ENCODE measurements at places on chromosomes 16 and 17. TPM values are rescaled to one million over a fixed set of nuclear protein-coding genes. Genes with fewer than 3 reads are reported as not detected.

The DCAKD gene
- total RNA-seq, result 44.1 TPM

- no peak for DNase-seq
Measured at GRCh38 chr17:17812211-17813054, 24.4 kb downstream of the SREBF1 start.

DNA sequence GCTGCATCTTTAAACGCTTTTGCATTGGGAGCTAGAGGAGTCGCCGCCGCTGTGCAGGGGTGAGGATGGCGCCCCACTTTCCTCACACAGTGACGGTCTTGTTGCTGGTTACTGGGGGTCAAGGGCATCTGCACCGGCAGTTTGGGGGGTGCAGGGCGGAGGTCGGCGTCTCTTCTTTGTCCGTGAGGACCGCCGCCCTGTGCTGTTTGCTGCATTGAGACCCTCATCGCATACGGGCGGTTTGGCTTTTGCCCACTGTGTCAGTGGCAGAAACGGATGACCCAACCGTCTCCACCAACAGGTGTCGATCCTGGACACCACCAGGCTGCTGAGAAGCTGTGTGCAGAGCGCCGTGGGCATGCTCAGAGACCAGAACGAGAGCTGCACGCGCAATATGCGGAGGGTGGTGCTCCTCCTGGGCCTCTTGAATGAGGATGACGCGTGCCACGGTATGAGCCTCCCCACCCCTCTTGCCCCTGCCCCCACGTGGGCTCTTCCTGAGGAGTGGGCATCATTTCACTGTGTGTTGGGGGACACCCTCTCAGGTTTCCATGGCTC is 61.2 kb upstream of the ENDOV start:
- DNase-seq, result no peak

- no peak for DNase-seq
Measured at GRCh38 chr17:76738468-76738850, 540 bp downstream of the MFSD11 start.

The KRT17 gene
- 45.8 TPM for total RNA-seq

DNA sequence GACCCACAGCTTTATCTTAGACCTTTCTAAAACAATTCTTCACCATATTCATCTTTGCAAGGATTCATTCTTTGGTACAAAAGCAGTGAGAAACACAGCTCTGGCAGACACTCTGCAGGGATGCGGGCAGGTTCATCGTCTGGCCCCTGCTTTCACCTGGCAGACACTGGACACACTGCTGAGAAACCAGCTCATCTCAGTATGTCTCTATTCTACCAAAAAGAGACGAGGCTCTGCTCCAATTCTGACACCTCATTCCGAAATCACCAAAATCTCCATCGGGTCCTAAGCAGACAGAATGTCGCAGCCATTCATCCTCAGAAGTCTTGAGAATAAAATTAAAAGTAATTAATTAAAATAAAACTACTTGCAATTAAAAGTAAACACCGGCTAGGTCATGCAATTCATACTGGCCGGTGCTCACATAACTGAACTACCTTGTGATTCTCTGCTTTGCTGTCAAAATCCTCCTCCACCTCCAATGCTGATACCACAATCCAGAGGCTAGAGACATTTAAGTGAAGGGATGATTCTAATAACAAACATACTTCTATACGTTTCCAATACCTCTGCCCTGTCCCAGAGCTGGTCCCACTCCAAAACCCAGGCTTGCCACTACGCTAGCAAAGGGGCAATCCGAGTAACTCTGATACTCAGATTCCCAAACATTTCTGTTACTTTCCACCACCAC is 1.3 kb downstream of the RNF157 start:
- DNase-seq, result no peak

The PRSS8 gene
- total RNA-seq, result 51.1 TPM

- no peak for DNase-seq
Measured at GRCh38 chr17:73591296-73592078, 52.8 kb downstream of the SDK2 start.

The RHBDL1 gene
- total RNA-seq, result not detected

DNA sequence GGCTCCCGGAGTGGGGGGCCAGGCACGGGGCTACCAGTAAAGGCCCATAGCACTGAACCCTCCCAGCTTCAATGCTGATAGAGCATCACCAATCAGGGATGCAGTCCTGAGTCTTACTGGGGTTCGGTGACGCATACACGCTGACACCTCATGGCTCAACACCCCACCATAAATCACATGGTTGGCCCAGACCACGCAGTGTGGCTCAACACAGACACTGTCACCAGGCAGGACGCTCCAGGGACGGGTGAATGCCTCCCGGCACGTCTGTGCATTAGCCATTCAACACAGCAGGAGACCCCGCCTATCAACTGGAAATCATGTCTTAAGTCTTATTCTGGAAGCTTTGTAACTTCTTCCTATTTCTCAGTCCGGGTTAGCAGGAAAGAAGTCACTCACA is 35.0 kb downstream of the NECAB2 start:
- DNase-seq, result no peak

DNA sequence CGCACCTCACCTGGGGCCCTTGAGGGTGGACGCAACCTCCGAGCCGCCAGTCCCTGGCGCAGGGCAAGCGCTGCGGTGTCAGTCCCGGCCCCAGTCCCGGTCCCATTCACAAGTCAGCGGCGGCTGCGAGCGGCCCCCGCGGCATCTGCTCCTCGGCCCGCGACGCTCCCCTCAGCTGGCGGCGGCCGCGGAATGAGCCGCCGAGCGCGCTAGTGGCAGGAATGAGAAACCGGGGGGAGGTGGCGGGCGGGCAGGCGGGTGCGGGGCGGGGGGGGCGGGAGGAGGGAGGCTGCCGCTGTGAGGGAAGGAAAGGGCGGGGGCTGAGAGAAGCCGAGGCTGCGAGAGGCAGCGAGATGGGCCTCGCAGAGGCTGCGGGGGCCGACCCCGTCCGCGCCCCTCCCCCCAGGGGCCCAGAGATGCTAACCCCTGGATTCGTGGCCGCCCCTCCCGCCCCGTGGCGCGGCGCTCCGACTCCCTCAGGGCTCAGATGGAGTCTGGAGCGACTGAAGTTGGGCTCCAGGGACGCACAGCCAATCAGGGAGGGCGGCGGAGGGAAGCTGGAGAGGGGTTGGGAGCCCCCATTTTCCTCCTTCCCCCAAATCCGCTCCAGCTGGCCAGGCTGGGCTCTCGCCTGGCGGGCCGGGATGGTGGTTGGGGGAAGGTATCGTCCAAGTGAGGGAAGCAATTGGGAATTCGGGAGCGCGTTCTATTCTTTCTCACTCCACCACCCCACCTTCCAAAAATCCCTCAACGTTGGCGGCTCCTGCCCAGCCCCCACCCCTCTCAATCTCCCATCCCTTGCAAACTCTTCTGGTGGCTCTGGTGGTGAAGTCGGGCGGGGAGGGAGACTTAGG is at the start of gene CDH11:
TSS of gene CDH11 (minus strand) at position 194 of the 854 bp plus-strand sequence. CDS start 117,194 bp downstream, outside the sequence.
- DNase-seq, result no peak

- DNase-seq, result no peak
Measured at GRCh38 chr16:19186408-19186807, 18.4 kb downstream of the SYT17 start.

- no peak for DNase-seq
Measured at GRCh38 chr17:30170415-30170987, 53.9 kb downstream of the NSRP1 start.

GRCh38 chr16:19582050-19582831 is 26.7 kb downstream of the VPS35L start:
- no peak for DNase-seq

GRCh38 chr17:76138234-76138895 is 2.7 kb downstream of the FOXJ1 start:
- DNase-seq, result no peak

DNA sequence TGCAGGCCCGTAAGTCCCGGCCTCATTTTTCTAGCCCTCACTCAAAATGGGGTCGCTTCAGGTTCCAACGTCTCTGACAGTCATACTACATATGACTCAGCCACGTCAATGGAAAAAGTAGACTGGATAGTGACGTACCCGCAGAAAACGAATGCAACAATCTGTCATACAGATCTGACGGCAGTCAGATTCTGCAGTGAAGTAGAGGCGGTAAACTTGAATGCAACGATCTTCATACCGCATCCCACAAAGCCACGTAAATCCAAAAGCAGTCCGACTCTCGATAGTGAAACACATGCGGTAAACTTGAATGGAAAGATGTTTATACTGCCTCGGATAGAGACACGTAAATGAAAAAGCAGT is 38.4 kb upstream of the ARL4D start:
- DNase-seq, result no peak

GRCh38 chr16:63625126-63625525 is 1496.7 kb downstream of the CDH11 start:
- no peak for DNase-seq

GRCh38 chr16:1420111-1420539 is 422 bp downstream of the UQCC4 start:
- no peak for DNase-seq

Data from esophagus squamous epithelium (tissue), 5 donors.